ENCODE measurements at places on chromosomes 6 and 20.

- no peak for DNase-seq
These were observed 7.7 kb downstream of the MMP24OS start for GRCh38 chr20:35270021-35270902.

GRCh38 chr6:137928286-137928685 lies 61.2 kb downstream of the TNFAIP3 start:
- DNase-seq, result no peak

DNA sequence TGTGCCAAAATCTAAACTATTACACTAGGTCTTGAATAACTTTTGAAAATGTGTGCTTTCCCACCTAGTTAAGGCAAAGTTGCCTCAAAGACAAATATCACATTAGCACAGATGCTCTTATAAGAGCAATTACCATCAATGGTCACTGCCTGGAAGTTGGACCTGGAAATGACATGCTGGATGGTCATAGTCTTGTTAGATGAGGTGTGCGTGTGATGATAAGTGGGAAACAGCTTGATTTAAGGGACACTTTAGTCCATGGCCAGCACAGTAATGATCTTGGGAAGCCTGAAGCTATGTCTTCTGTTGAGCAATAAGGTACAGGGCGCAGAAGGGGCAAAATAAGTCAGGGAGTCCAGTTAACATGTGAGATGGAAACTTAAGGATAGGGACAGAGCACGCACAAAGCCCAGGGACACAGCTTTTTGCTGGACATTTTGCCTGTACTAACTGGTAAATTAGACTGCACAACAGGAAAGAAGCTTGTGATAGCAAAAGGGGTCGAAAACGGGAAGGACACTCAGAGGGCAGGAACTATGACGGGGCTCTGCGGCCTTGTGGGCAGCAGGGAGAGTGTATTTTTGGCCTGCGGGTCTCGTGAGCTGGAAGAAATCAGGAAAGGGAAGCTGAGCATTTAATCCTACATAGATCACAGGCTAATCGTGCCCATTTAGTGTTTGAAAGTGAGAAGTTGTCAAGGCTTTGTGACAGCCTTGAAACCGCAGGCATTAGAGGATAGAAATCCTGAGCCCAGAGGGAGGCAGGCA lies 66.7 kb upstream of the BMP2 start:
- no peak for DNase-seq

DNA sequence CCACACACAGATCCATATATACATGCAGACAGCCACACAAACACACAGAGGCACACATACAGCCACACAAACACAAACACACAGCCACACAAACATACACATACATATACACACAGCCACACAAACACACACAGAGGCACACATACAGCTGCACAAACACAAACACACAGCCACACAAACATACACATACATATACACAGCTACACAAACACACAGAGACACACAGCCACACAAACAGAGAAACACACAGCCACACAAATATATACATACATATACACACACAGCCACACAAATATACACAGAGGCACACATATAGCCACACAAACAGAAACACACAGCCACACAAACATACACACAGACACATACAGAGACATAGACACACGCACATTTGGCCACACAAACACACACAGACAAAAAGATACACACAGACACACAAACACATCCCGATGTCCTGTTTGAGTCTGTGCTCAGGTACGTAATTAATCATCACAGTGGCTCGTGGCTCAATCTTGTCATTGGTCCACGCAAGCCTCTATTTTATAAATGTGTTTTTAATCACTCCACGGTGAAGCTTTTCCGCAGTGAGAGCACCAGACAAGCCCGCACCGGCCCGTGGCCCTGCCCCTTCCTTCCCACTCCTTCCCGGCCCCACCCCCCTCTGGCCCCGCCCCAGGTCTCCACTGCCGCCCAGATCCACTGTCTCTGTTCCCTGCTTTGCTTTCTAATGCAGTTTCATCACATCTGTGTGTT lies 135.3 kb downstream of the CDH4 start:
- DNase-seq, result no peak

All from GM12878 (cell line).